BJ (cell line): ENCODE measurements at places on chromosomes 16 and 17.

- DNase-seq = no peak
Observed at GRCh38 chr17:265718-266117, 84.3 kb upstream of the DOC2B start.

DNA sequence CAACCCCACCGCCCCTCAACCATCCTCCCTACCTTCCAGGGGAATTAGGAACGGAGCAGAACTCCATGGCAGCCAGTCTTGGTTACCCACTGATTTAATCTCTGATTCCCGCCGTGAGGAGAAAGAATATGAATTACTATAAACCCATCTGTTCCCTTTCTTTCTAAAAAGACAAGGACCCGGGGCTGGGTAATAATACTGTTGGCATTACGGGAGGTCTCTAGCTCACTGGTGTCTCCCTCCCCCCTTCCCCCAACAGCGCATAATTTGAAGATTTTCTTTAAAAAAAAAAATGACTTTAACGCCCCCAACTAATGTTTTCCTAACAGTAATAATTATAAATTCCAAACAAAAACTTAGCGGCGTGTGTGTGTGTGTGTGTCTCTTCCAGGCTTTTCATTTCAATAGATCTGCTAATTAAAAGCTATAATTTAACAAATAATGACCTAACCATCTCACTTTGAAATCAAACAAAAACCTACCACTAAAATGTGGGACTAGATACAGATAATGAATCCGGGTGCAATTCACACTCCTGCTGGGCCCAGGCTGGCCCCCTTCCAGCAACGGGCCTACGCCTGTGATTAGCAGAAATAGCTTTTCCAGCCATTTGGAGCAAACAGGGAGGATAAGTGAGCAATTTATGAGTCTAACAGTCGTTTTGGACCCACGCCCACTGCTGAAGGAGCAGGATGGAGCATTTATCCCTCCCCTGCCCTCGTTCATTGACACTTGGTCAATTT, 18.2 kb upstream of the BHLHA9 start:
- DNase-seq = no peak

- peak; percentile 52 for DNase-seq
Observed at GRCh38 chr16:68993885-68994284, 111.6 kb upstream of the HAS3 start.

- DNase-seq = no peak
Observed at GRCh38 chr16:74795104-74795503, 20.5 kb upstream of the FA2H start.

DNA sequence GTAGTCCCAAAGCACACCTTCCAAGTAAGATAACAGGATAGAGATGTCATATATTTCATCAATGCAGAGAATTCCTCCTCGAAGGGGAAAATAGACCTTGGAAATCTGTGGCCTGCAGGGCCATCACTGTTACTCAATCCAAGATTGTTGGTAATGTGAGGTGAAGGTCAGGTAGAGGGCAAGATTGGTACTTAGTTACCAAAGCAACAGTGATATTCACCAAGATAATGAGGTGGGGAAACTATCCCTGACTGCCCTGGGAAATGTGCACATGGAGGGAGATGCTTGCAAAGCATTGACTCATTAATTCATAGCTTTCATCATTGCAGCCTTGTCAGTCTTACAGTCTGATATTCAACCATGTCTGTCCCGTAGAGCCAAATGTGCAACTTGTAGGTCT, 234.1 kb upstream of the MON1B start:
- no peak for DNase-seq

DNA sequence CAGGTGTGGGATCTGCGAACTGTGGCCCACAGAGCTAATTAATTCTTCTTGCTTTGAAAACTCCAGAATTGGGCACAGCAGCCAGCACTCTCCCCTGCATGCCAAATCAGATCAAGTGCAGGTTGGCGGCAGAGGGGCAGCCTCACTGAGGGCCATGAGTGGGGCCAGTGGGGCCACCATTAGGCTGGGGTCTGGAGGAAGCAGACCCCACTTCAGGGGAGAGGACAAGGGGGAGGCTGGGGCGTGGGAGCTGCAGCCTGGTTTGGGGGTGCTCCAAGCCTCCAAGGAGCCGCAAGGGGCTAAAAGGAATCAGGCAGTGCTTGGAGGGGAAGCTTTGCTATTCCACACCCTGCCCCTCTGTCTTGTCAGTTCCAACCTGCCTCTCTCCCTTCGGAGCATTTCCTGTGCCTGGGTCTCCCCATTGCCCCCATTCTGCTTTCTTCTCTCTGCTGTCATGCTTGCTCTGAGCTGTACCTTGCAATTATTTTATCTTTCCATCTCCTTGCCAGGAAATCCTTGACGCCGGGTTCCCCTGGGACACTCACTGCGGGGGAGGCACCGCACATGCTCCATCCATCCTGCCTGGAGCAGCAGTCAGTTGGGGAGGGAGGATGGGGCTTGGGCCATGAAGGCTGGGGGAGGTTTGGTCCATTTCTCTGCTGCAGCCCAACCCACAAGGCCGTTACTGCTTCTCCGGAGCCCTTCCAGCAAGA, 3.3 kb upstream of the ABCC3 start:
- DNase-seq = no peak

GRCh38 chr16:75252946-75253911, 1.8 kb upstream of the BCAR1 start:
- DNase-seq = no peak

DNA sequence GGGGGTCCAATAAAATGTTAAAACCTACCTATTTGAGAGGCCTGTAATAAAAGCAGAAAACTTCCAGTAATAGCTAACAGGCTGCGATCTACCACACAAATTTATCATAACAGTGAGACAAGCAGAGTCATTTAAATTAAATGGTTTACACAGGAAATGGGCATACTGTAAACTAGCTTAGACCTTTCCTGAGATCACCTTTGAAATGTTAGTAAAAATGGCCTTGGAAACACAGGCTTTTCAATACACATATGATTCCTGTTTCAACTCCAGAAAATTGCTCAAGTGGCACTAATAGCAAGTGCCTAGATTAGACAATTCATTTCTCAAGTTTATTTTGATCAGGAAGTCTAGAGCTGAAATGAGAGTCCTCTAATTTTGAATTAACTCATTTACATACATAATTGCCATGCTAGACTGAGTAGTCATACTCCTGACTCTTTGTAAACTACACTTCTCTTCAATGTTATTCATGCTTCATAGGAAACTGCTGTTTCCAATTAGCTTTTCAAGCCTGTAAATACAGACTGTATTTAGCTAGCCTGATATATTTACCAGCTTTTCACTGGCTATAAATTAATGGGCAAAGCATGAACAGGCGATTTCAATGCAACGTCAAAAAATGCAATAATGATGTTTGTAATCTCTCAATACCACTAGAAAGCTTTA, 43.3 kb downstream of the PARN start:
- no peak for DNase-seq

- DNase-seq = no peak
Observed at GRCh38 chr16:67312719-67313118, 13.8 kb downstream of the KCTD19 start.

GRCh38 chr17:50221266-50221863, 19.9 kb upstream of the COL1A1 start:
- DNase-seq = no peak

- no peak for DNase-seq
Observed at GRCh38 chr17:83068641-83069570, 10.5 kb upstream of the METRNL start.

DNA sequence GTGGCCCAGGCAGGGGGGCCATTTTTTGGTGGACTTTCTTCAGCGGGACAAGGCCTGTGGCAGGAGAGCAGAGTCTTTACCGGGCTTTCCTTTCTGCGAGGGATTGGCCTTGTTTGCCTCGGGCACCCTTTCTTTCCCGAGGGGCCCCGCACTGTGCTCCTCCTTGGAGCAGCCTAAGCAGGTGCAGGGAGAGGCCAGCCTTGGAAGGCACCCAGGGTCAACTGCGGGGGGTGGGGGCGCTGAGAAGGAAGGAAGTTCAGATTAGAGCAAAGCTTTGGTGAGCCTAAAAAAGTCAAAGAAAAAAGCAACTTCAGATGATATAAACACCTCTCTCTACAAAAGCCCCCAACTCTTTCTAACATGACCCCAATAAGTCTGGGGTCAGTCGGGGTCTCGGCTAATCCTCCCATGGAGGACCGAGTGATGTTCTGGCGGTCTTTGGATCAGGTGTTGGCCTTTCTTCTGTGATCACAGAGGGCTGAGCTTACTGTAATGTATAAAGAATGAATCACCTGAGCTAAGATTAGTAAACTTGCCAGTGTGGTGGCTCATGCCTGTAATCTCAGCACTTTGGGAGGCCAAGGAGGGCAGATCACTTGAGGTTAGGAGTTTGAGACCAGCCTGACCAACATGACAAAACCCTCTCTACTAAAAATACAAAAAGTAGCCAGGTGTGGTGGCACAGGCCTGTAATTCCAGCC, 63.0 kb downstream of the PGS1 start:
- DNase-seq = no peak

GRCh38 chr16:69321080-69321479, 9.3 kb downstream of the PDF start:
- DNase-seq = no peak

DNA sequence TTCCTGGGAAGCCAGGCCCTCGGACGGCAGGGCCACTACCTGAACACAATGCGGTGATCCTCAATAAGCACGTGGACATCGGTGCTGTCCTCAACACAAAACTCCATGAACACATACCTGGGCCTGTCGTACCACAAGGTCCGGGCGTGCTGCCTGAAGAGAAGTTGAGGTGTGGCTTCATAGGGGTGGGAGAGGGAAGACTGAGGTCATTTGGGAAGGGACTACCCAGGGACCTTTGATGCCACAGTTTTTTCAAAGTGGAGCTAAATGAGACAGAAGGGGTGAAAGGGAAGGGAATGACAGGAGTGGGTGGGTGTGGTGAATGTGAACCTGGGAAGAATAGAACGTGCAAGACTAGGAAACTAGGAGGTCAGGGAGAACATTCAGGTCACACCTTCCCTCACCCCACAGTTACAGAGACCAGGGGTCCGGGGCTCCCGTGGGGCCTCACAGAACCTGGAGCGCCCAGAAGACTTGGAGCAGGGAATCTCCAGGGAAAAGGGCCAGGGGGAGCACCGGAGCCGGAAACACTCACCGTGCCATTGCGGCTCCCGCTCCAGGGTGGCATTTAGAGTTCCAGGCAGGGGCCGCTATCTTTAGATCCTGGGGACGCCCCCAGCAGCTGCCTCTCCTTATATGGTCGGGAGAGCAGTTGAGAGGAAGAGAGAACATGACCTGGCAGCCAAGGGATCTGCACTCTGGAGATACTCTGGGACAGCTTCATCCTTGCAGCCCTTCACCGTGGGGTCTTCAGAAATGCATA, at the start of gene PTGES3L:
Gene PTGES3L (minus strand): TSS at position 570 of the 763 bp plus-strand sequence. CDS start 27 bp downstream, at position 543.
- no peak for DNase-seq

GRCh38 chr17:5330981-5331380, 48.9 kb downstream of the RABEP1 start:
- DNase-seq = no peak

DNA sequence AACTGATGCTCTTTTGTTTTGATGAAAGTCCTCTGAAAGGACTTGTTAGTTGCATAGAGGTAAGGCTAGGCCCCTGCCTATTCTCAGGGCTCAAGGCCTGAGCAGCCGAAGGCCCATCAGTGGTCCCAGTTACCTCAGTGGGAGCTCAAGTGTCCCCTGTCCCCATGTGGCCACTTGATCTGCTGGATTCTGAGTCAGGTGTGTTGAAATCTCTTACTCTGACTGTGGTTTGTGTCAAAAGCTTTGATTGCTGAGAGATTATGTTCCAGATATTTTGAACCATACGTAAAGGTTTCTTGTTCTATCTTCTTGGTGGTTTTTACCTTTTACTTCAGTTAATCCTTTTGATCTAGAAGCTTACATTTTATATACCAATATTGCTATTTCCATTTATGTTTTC, 191.7 kb downstream of the LGALS9B start:
- DNase-seq = no peak

DNA sequence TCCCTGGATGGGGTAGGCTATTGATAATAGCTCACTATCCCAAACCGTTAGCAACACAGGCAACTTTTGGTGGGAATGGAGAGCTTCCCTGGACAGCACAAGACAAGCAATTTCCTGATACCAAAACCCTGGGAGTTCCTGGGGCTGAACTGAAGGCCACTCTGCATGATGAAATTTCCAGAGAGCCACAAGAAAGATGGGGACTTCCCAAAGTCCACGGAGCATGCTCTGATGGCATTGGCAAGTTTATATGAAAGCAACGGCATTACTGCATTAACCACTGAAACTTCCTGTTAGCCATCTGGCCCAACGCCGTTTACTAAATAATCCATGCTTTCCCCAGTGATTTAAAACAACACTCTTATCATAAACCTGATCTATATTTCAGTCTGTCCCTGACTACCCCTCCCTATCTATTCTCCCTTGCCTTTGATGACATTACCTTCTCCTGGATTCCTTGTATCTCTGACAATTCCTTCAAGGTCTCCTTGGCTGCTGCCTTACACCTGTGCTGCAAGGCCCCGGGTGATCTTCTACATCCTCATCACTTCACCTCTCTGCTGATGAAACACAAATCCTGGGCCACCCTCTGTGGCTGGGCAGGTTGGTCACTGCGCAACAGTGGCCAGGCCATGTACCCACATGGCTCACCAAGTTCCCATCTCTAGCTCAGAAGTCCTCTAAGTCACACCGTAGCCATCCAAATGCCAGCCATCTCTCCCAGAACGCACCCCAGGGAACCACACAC, 108.5 kb upstream of the RCVRN start:
- no peak for DNase-seq

DNA sequence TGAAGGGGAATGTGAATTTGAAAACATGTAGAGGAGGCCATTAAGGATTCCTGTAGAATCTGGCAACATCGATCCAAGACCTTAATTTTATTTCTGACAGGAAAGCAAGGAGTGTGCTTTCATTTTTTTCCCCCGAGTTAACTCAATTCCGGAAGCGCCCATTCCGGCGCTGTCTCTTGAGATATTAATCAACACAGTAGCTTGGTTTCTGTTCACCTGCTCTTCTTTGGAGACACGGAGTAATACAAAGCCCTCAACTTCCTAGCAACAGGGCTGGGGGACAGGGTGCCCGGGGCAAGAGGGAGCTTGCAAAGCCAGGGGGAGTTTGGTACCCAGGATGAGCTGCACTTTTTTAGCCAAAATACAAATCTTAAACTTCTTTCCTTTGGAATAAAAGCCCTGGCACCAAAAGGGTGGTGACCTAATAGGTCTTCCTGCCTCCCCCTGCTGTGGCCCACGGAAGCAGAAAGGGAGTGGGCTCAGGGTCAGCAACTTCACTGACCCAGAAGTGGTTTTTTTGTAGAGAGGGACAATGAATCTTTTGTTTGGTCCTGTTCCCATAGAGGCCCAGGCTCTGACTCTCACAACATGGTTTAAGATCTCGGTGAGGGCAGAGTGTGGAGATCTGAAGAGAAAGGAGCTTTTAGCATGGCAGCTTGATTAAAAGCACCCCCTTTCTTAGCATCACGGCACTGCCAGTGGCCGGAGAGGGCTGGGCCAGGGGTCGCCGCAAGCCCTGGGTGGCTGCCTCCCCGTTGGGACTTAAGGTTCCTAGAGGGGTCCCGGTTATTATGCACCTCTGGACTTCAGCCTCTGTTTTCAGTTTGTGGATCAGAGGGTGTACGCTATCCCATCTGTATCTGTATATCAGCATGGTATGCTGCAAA, 207.3 kb downstream of the CCDC182 start:
- DNase-seq = no peak

DNA sequence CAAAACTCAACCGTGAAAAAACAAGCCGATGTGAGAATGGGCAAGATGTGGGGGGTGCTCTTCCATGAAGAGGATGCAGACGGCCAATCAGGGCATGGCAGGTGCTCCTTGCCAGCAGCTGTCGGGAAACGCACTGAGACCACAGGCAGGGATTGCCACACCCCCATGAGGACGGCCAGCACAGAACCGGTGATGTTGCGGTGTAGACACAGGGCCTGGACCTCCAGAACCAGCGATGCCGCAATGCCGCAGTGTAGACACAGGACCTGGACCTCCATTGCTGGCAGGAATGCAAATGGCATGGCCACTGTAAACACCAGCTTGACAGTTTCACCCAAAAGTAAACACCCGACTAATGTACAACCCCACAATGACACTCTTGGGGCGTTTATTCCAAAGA, 164.9 kb downstream of the BANP start:
- no peak for DNase-seq
